ENCODE measurements at places on chromosomes 16 and 17.

DNA sequence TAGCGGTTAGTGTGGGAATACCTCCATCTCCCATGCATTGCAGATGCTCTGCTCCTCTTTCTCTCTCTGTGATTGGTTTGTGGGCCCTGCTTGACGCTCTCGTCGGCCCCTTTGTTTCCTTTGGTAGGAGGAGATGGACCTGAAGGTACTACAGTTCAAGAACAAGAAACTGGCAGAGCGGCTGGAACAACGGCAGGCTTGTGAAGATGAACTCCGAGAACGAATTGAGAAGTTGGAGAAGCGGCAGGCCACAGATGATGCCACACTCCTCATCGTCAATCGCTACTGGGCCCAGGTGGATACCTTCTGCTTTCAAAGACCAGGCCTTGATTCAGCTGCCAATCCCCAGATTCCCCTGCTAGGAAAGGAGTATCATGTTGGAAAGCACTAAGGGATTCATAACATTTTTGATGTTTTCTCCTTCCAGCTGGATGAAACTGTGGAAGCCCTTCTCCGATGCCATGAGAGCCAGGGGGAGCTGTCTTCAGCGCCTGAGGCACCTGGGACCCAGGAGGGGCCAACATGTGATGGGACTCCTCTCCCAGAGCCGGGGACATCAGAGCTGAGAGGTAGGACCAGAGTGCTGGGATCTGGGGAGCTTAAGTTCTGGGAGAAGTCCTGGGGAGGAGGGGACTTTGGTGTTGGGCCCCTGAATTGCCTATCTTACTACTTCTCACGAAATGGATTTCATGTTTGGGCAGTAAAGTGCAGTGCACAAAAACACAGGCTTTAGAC lies 1.0 kb downstream of the RNF40 start:
- DNase-seq, result no peak

- no peak for DNase-seq
Measured at GRCh38 chr17:76104140-76104895, 731 bp upstream of the EXOC7 start.

- no peak for DNase-seq
Measured at GRCh38 chr17:72182371-72182873, 61.6 kb downstream of the SOX9 start.

DNA sequence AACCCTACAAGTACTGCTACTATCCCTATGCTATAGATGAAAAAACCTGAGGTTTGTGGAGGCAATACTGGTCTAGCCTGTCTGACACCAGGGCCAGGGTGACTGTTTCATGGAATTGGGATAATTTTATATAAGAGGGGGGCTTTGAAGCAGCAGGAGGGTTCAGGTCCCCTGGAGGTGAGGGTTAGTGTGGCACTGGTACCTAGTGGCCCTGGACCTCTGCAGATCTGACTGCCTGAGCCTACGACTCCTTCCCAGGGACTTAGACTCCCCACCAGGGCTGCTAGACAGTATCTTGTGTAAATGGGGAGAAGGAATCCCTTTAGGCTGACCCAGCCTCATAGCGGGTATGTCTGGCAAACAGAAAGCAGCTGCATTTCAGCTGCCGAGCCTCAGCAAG lies 6.8 kb downstream of the ADAP2 start:
- DNase-seq, result no peak

DNA sequence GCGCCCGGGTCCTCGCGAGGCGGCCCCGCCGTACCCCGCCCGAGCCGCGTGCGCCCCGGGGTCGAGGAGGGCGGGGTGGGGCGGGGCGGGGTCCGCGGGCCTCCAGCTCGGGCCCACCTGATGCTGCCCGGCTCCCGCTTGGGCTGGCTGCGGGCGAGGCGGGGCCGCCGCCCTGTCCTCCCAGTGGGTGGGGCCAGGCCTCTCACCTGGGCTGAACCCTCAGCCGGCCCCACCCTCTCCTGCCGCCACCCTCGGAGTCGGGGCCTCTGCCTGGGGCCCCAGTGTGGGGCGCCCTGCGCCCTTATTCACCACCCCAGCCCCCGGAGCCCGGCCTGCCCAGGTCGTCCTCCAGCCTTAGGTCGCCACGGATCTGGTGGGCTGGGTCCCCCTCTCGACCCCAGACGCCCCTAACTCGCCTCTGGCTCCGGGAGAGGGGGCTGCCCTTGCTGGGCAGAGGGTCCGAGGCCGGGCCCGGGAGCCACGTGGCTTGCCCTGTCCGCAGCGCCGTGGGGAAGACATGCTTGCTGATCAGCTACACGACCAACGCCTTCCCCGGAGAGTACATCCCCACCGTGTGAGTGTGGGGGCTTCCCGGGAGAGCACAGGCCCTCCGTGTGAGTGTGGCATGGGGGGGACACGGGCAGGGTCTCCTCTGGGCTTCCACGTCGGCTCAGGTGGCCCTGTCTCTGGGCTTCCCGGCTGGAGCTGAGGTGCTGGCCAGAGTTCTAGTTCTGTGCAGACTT lies 578 bp downstream of the RAC3 start:
- DNase-seq, result no peak

- DNase-seq, result no peak
Measured at GRCh38 chr16:58509256-58510096, 5.8 kb upstream of the SETD6 start.

- peak; percentile 72 for DNase-seq
Measured at GRCh38 chr17:55770196-55770870, 19.5 kb downstream of the PCTP start.

GRCh38 chr16:68446681-68447652 lies 1.3 kb downstream of the SMPD3 start:
- no peak for DNase-seq

- no peak for DNase-seq
Measured at GRCh38 chr17:1134634-1135324, 45.0 kb downstream of the ABR start.

GRCh38 chr16:73610605-73611156 lies 562.8 kb upstream of the ZFHX3 start:
- DNase-seq, result no peak

- no peak for DNase-seq
Measured at GRCh38 chr17:75843577-75844529, at the start of gene UNC13D. Gene UNC13D (minus strand): TSS chr17:75844404. CDS start chr17:75844337, 67 bp downstream.

GRCh38 chr17:42287977-42288802 lies at the start of gene STAT5A:
Gene STAT5A (plus strand): TSS chr17:42288498. CDS start chr17:42289412, 914 bp downstream.
- DNase-seq, result peak; percentile 28

DNA sequence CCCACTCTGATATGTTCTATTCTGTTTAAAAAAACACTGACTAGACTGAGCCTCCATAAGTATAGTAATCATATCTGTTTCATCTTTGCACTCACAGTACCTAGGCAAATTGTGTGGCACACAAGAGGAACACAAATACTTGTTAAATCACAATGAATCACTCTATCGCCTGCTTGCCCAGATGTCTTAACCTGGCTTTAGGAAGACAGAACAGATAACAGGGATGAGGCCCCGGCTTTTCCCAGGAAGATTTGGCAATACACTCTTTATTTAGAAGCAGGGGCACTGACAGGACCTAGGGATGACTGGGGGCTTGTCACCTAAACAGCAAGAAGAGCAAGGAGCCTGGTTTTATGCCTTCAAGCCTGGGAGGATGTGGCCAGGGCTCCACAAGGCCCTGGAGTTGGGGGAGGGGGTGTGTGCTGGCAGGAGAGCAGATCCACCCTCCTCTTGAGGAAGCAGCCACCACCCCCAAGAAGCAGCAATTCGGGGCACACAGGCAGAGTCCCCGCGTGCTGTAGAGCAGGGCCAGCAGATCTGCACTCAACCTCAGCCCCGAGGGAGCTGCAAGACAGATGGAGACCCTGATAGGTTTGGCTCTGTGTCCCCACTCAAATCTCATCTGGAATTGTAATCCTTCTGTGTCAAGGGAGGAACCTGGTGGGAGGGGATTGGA lies 41.0 kb upstream of the KSR1 start:
- DNase-seq, result no peak

- no peak for DNase-seq
Measured at GRCh38 chr17:28906706-28907438, 4.0 kb upstream of the DHRS13 start.

DNA sequence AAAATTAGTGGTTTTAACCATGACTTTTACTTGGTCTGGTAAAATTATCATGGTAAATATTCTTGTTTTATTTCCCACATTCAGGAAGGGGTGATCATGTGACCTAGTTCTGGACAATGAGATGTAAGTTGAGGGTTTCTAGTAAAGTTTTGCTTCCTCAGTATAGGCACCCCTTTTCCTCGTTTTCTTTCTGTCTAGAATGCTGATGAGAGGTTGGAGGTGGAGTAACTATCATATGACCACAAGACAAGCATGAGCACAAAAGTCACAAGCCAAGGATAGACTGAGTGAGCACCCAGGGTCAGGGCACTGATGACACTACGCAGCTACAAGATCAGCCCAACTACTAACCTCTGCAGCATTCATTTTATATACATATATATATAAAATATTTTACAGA lies 53.9 kb downstream of the MYO1D start:
- no peak for DNase-seq

DNA sequence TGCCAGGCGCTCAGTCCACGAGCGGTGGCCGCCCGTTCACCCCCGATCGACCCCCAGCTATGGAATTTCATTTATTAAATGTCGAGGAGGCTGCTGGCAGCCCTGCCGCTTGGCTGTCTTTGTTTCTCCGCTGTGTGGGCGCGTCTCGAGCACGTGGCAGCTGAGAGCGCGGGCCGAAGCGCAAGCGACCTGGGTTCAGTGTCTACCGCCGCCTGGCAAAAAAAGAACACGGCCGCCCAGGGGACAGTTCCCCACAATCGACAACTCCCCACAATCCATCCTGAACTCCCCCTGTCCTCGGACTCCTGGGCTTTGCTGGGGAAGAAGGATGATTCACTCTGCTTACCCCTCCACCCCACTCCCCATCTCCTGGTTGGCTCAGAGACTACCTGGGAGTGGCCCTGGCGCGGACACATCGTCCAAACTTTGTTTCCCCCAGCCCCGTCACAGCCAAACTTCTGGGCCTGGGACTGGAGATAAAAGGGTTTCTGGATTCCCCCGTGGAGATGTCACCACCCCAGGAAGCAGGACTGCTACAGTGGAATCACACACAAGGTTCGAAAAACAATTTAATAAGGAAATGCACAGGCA lies 1.7 kb upstream of the ANKRD13B start:
- peak; percentile 36 for DNase-seq

GRCh38 chr17:34173241-34173640 lies 81.8 kb upstream of the CCL2 start:
- DNase-seq, result peak; percentile 33

GRCh38 chr17:75231741-75232464 lies 26.4 kb downstream of the NUP85 start:
- DNase-seq, result no peak

GRCh38 chr17:75821552-75821951 lies 22.7 kb downstream of the UNC13D start:
- DNase-seq, result no peak

DNA sequence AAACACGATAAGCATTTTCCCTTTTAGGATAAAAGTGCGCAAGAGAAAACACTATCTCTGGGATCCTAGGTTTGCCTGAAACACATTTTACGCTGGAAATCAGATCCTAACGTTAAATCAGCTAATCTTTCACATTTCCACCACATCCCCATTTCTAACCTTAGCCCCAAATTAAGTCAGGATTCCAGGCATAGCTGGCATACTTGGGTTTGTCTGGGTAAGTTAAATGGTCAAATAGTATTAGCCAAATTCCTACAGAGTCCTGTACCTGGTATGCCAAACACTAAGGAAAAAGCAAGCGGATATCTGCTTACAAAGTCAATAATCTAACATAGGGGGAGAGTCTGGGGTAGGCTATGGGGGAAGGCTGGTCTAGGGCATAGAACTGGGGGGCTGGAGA lies 557.4 kb upstream of the ZFHX3 start:
- no peak for DNase-seq

- no peak for DNase-seq
Measured at GRCh38 chr16:26510924-26511323, 555.8 kb upstream of the C16orf82 start.

DNA sequence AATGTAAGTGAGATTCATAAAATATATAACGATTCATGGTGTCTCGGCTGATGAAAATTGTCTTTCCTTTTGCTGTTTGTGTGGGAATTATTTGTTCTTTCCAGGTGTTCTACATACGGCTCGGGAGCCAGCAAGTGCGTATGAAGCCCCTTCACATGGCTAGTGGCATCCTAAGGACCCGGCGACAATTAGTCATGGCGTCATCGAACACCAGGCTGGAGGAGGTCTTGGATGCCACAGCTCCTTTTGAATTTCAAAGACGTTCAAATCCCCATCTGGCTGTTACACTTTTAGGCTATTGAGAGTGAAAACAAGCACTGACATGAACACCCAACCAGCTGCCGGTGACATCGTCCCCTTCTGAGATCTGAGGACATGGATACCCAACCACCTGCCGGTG lies 397.7 kb upstream of the TNRC6C start:
- DNase-seq, result no peak

GRCh38 chr16:4525634-4526277 lies 12.8 kb downstream of the CDIP1 start:
- DNase-seq, result no peak

DNA sequence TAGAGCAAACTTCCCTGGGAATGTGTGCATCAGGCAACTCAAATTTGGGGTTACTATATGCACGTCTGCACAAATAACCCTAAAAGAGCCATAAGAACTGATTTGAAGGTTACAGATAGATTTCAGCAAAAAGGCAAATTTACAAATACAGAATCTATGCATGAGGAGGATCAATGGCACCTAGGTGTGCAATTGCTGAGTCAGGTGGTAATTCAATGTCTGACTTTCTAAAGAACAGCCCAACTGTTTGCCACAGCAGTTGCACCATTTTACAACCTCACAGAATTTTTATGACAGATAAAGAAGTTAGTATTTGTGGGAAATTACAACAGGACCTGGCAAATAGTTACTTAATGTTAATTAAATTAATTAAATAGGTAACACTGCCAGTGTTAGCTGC lies 405.5 kb downstream of the TMEM114 start:
- no peak for DNase-seq

DNA sequence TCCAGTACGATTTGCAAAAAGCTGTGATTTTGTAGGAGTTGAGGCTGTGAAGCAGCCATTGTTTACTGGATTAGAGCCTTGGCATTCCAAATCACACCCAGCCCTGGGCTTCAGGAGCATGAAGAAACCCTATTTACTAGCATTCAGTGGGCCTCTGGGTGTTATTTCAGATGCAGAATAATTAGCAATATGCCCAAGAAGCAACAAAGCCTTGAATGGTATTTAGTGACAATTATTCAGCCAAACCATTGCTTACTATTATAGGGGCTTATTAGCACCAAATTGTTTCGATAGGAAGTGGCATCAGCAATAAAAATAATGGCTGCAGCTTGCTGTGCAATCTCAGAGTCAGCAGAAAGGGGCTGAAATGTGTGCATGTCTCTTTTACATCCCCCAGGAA lies 166.6 kb upstream of the SHISA6 start:
- DNase-seq, result no peak

DNA sequence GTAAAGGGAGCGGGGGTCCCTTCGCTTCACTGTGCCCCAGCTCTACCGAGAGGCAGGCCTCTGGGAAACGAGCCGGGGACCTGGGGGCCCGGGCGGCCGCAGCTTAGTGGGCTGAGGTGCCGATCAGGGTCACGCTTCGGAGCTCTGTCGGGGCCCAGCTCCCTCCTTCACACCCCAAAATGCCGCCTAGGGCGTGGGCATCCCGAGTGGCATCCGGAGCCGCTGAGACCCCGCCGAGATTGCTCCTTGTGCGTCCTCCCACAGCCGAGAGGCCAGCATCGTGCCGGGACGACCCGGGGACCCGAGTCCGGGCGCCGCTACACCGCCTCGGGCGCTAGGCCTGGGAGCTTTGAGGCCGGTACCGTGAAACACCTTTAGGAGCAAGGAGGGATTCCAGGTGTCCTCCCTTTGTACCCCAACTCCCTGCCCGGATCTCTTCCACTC lies 1.3 kb downstream of the SALL1 start:
- DNase-seq, result no peak

All from HFFc6 (cell line).